Gastroesophageal sphincter (tissue), 4 donors: ENCODE measurements at places on chromosomes 3 and 15.

- ATAC-seq = no peak
Measured at GRCh38 chr3:172659246-172660002, 51.4 kb downstream of the NCEH1 start.

DNA sequence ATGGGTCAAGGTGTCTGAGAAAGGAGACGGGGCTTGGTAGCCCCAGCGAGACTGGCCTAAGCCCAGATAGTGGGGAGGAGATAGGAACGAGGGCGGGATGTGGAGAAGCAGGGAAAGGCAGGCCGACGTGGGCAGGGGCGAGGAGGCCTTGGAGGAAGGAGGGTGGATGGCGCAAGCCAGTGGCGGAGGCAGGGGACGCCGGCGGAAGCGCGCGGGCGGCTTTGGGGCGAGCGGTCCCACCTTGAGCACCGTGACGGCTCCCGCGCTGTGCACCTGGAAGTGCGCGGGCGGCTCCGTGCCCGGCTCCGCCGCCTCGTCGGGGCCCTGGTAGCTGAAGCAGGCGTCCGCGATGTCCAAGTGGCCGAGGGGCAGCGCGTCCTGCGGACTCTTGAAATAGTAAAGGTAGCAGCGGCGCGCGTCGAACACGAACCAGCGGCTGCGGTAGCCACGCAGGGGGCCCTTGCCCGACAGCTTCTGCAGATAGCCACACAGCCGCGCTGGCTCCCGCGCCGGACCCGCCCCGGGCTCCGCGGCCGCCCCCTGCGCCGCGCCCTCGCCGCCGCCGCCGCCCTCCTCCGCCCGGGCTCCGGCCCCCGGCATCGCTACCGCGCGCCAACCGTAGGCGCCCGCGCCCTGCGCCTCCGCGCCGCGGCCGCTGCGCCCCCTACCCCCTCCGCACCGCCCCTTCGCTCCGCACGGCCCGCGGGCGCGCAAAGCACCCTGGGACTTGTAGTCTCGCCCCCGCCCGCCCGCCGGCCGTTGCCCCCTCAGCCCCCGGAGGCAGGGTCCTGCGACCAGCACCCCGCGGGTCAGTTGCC, at the start of gene TBC1D2B:
TBC1D2B (minus strand) TSS at position 659 of the 818 bp plus-strand sequence; CDS start at position 600, 59 bp downstream.
- peak; percentile 83 for ATAC-seq

DNA sequence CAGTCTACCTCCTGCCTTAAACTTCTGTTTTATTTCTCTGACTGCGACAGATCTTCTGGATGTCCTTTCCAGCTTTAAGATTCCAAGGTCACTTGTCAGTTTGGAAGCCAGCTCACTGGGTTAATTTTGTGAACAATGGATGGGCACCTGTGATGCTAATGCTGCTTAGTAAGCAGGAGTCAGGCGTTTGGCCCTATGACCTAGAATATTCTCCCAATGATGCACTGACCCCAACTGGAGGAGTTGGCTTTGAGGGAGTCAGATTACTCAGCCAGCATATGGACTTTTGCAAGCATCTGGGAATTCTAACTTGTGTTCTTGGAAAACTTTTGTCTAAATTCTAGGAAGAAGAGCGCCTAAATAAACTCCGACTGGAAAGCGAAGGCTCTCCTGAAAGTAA, 28.1 kb downstream of the HACD3 start:
- ATAC-seq = no peak

GRCh38 chr3:10468613-10469354, 36.6 kb downstream of the ATP2B2 start:
- no peak for ATAC-seq

GRCh38 chr15:90545095-90545494, 15.4 kb downstream of the CRTC3 start:
- ATAC-seq = no peak

DNA sequence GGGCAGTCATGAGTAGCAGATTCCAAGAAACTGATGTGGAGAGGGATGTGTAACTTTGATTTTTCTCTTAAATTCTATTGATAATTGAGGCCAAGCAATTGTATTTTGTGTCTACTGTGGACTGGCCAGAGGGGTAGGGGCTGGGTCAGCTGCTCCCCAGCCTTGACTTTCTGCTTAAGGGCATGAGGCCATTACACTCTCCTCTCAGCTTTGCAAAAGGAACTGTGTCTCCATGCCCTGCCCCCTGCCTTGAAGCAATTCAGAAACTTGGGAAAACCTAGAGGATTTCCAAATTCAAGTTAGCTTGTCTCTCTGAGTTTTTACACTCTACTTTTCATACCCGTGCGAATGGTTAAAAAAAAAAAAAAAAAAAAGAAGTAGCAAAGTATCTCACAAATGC, 38.6 kb downstream of the ONECUT1 start:
- ATAC-seq = no peak

DNA sequence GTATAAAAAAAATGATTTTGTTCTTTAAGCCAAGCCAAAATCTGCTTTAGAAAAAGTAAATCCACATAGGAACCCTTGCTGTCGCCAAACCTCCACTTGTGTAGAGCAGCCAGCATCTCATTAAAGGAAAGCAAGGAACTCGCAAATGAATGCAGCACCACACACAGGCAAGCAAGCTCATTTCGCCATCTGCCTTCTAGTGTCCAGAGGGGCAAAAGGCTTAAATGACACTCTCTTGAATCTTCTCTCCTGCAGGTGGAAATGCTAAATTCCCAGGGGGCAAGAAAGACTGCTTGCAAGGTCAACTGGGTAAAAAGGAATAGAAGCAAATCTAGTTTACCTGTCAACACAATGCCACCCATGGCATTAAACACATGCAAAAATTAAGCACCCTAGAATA, 2.4 kb downstream of the MB21D2 start:
- ATAC-seq = no peak

- no peak for ATAC-seq
Measured at GRCh38 chr3:146472611-146473010, 3.2 kb upstream of the PLSCR2 start.

DNA sequence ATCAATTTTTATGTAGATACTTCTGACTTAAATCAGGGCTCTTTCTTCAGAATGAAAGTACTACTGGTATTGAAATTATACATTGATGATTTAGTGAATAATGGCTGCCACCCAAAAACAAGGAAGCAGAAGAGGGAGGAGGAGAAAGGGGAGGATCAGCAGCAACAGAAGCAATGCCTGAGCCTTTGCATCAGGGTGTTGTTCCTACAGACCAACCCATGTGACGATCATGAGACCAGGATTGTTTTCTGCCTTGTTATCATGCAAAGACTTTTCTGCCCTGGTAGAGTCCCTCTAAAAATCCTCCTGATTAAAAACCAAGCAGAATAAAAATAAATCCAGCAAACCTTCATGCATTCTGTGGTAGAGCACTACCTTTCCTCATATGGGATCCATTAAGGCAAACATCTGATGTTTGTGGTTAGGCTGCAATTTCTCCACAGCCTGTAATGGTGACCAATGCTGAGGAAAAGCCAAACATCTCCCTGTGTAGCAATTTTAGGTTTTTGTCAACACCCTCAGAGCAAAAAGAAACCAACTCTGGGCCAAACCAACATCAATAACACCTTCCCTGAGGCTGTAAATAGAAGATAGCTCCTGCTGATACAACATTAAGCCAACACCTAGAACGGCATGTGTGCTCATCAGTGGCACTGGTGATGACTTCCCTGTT, 191.7 kb downstream of the ATP8B4 start:
- no peak for ATAC-seq

DNA sequence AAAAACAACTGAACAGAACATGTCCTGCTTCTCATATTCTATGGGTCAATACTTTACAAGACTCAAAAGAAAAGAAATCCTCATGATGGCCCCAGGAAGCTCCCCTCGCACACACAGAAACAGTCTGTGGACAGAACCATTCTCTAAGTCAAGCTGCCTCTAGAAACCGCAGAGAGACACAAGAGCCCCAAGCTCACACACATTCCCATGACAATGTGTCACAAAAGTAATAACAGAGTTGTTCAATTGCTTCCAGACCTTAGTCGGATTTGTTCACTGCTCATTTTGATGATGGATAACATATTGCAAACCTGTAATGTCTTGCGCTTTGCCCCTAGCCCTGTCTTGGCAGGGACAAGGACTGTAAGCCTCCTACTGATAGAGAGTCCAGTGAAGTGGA, 60.9 kb downstream of the UMPS start:
- peak; percentile 4 for ATAC-seq

- ATAC-seq = no peak
Measured at GRCh38 chr15:59642351-59642750, 15.0 kb downstream of the GTF2A2 start.

- ATAC-seq = no peak
Measured at GRCh38 chr3:153445817-153446216, 283.8 kb downstream of the RAP2B start.

DNA sequence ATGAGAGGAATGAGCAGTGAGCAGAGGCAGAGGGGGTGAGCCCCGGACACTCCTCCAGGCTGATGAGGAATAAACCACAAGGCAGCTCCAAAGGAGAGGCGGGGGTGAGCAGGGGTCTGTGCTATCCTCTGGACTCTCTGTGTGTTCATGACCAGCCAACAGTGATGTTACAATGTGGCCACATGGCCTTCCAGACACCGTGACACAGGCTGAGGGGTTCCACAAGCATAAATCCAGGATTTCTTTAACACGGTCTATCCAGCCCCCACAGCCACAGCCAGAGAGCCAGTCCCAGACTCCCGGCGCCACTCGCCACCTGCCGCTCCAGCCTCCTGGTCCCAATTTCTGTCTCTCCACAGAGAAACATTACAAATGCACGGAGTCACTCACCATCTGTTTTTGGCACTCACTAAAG, 24.4 kb downstream of the XXYLT1 start:
- no peak for ATAC-seq

- no peak for ATAC-seq
Measured at GRCh38 chr3:59153648-59154047, 103.8 kb upstream of the CFAP20DC start.

DNA sequence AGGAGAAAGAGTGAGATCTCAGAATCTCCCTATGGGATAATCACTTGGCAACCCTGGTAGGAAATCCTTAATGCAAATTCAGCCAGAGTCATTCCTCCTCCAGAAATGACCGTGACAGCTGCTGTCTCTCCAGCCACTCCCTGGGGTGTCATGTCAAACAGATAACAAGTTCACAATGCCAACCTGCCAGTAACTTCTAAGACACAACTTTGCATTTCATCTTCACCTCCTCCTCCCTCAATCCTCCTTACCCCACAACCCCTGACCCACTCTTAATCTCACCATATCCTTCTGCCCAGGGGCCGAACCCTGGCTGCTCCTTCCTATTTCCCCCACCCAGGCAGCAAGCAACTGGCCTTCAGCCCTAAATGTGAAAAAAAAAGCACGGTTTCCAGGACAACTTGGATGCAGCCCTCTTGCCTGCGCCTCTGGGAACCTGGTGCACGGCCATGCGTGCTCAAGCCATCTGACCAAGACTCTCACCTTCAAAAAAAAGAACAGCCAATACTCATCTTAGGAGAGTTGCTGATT, 166.0 kb downstream of the NTRK3 start:
- ATAC-seq = no peak

- ATAC-seq = no peak
Measured at GRCh38 chr3:139318431-139318816, 25.4 kb upstream of the MRPS22 start.

- ATAC-seq = no peak
Measured at GRCh38 chr3:31421314-31422048, 111.2 kb upstream of the STT3B start.

GRCh38 chr15:34275154-34275553, 50.3 kb downstream of the EMC4 start:
- no peak for ATAC-seq

- no peak for ATAC-seq
Measured at GRCh38 chr3:150238048-150238802, 169.9 kb upstream of the TSC22D2 start.

DNA sequence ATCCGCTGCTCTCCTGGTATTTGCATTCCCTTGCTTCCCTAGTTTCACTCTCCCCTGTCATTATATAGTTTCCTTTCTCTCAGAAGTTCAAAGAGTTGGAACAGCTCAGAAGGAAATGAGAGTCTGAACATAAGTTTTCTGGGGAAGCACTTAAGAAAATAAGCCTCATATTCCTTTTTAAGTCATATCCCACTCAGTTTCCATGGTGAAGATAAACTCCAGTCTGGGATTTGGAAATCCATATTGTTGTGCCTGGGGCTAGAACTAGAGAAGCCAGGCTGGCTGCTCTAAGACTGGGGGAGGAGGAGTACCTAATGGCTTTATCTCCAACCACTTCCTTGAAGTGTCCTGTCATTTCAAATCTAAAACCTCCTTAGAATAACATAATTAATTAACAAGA, 134.2 kb upstream of the ALCAM start:
- no peak for ATAC-seq

DNA sequence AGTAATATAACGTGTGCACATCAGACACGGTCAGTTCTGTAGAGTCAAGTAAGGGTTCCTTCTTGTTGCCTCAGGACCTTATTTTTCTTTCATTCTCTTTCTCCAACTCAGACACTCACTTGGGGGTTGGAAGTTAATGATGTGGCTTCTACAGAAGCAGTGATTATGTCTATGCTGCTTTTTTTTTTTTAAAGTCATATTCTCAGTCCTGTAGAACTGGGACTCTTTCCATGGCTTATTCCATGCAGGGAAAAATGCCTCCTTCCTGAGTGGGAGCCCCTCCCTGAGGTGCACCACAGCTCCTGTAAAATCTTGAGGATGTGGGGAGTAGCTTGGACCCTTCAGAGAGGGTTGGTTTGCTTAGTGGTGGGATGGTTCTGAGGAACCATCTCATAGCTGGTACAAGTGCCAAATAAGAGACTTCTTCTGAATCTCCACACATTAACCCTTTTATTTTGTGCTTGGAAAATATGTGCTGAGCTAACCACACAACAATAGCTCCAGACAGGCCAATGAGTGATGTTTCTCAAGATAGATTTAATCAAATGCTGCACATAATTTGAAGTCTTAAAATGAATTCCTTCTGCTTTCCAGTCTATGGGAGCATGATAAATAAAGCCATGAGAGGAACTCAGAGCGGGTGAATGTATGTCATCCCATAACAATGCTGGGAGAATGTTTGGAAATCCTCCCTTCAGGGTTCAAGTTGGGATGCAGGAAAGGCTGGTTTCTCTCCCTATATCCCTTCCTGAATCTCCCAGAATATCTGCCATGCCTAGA, 23.3 kb upstream of the FSTL1 start:
- no peak for ATAC-seq

DNA sequence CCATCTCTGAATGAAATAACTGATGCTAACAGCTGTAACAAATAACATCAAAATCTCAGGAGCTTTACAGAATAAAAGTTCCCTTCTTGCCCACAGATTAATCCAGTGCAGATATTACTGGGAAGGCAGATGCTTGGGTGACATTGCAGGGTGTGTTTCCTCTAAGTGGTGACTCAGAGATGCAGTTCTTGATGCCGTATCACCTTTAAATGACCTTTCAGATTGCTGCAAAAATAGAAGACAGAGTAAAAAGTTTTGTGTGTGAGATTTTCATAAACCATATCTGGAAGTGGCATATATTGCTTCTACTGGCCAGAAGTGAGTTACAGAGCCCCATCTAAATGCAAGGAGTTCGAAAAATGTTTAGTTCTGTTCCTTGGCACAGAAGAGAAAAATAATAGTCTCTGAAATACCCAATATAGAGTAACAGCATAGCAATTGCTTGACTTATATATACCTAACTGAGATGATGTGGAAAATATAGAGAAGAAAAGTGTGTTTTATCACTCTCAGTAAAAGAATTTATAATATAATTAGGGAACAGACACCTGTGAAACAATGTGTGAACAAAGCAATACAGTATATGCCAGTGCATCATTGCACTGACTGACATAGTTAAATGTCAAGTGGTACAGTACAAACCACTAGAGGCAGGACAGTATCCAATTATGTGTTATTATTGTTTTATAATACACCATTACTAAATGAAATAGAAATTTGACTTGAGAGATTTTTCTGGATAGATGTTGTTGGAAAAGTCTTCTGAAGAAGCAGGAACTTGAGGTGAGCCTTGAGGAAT, 430.7 kb upstream of the CBLB start:
- ATAC-seq = peak; percentile 25

GRCh38 chr3:8223766-8224165, 277.9 kb upstream of the LMCD1 start:
- ATAC-seq = no peak

- ATAC-seq = no peak
Measured at GRCh38 chr15:70424937-70425411, 327.3 kb upstream of the TLE3 start.
